ENCODE measurements at places on chromosomes 7 and 10.

- DNase-seq: no peak
Observed at GRCh38 chr10:94069884-94070283, 76.2 kb downstream of the PLCE1 start.

- DNase-seq: no peak
Observed at GRCh38 chr10:46018453-46019176, 11.8 kb downstream of the NCOA4 start.

DNA sequence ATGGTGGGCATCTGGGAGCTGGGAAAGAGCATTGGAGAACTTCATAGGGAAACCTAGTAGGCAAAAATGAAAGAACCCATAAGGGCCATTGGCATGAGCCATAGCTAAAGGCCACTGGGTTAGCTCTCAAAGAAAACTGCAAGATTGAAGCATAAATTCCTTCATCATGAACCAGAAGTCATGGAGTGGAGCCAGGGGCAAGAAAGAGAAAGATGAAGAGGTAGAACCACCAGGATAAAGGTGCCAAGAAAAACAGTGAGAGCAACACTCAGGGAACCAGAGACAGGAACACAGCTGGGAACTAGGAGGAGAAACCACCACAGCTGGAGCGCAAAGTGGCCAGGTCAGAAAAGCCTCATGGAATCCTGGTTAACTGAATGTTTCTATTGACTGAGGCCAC, 11.5 kb upstream of the SGMS1 start:
- no peak for DNase-seq

GRCh38 chr7:30072735-30073134, 44.5 kb downstream of the PLEKHA8 start:
- no peak for DNase-seq

- DNase-seq: no peak
Observed at GRCh38 chr7:27501001-27501400, 161.7 kb downstream of the HIBADH start.

DNA sequence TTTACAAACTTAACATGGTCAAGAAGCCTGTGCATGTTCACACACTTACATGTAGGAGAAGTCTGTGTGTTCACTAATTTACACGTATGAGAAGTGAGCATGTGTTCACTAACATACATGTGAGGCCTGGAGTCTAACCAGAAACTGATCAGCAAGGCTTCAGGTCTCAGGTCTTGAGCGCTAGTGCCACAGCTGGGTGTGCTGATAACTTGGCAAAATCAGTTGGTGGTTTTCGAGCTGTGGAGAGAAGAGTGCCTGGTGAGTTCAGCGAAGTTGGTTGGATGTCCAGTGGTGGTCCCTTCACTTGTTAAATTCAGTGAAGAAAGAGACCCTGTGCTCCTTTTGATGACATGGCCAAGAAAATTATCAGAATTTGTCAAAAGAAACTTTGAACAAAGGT, 98.7 kb downstream of the CELF2 start:
- no peak for DNase-seq

DNA sequence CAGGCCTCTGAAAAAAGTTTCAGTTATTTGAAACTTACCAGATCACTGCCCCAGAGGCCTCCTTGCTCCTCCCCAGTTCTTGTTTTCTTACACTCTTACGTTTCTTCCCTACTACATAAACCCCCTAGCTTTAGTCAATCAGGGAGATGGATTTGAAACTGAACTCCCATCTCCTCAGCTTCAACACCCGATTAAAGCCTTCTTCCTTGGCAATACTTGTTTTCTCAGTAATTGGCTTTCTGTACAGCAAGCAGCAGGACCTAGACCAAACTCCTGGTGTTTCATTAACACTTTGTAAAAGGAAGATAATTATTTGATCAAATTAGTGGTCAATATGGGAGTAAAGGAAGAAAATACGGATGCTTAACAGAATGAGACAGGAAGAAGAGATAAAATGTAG, 870.4 kb downstream of the PCDH15 start:
- no peak for DNase-seq

GRCh38 chr7:19963695-19964094, 190.3 kb upstream of the TMEM196 start:
- DNase-seq: no peak

- DNase-seq: no peak
Observed at GRCh38 chr10:86709396-86710185, 41.3 kb downstream of the LDB3 start.

GRCh38 chr10:50937230-50937907, 51.9 kb upstream of the A1CF start:
- DNase-seq: no peak

- DNase-seq: no peak
Observed at GRCh38 chr7:105256761-105257231, 131.9 kb downstream of the SRPK2 start.

DNA sequence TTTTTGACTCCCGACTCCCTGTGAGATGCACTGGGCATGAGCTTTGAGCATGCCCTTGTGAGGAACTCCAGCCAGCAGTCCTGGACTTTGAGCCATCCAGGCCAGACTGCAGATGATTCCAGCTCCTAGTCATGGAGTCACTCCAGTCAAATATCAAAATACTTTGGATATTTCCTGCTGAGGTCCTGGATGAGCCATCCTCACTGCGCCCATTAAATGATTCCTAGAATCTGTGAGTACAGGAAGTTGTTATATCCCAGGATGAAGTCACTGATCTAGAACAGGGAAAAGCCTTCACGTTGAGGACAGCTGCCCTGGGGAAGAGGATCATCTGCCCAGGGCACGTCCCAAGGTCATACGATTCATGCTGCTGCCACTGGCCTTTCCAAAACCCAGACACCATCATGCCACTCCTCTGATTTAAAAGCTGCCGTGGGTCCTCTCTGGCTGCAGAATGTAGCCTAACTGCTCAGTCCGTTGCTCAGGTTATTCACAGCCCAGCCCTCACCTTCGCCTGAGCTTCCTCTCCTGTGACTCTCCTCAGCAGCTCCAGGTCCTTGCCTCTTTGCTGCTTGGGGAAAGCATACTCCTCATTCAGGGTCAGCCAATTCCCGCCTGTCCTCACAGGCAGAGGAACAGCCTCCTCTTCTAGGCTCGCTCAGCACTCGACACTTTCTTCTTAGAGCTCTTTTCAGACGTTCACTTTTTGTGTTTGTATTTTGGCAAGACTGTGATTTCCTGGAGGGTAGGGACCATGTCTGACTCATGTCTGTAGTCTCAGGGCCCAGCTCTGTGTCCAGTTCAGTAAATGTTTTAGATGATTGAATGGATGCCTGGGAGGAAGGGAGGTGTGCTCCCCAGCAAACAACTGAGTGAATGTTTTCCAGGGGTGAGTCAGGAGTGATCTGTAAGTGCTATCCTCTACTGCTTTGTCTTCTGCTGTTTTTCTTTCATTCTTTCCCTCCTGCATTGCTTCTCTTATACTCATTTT, 157.8 kb downstream of the SNX10 start:
- no peak for DNase-seq

DNA sequence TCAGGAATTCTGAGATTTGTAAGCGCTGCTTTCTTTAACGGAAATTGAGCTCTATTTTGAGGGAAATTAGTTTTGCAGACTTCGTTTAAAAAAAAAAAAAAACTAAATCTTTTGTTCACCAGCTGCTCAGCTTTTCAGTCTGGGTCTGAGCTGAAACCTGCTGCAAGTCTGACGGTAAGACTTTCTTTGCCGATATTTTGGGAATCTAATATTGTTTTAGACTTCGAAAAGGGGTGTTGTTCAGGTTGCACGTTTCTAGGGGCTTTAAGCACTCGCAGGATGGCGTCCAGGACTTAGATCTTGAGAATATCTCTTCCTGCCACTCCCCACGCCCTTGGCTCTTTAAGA, 1.8 kb upstream of the MEOX2 start:
- no peak for DNase-seq

DNA sequence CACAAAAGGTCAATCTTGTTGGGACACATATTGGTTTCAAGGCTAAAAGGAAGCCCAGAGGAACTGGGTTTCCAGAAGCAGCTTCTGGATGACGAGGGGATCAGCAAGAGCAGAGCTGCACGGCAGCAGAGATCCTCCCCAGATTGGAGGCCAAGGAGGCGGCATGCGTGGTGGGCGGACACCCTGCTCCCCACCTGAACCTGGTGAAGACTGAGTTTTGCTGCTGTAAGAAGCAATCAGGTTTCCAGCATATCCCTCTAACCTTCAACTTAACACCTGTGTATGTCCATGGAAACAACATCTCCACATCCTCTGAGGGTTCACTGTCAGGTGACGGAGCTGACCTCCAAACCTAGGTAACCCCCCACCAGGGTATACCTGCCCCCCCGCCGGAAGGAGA, 35.1 kb downstream of the SLIT1 start:
- DNase-seq: no peak

DNA sequence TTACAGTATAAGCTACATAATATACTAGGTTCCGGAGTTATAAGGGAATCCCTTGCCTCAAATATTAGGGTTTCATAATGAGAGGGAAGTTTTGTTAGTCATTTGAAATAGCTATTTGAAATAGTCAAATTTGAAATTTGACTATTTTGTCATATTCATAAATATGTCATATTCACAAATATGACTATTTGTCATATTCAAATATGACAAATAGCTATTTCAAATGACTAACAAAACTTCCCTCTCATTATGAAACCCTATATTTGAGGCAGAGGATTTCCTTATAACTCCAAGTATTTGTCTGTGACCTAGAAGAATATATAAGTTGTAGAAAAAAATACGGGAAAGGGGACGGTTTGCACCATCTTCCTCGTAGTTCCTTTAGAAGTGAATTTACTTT, 76.6 kb downstream of the HDAC9 start:
- DNase-seq: no peak

- DNase-seq: no peak
Observed at GRCh38 chr7:69749372-69749979, 151.2 kb downstream of the AUTS2 start.

DNA sequence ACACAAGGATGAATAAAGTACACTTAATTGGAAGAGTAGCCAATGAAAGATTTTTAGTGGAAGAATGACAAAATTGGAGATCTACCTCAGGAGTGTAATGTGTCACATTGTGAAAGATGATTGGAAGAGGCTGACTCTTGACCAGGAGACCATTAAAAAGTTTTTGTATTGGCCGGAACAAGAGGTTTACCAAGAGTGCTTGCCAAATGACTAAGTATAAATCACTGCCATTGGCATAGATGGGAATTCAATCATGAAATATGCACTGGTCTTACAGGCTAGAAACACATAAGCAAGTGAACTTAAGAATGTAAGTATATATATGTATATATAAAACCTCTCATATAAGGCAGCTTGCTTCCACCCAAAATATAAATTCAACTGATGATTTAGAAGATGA, 58.7 kb upstream of the TFEC start:
- DNase-seq: no peak

- DNase-seq: no peak
Observed at GRCh38 chr7:17849504-17849903, 90.8 kb downstream of the SNX13 start.

DNA sequence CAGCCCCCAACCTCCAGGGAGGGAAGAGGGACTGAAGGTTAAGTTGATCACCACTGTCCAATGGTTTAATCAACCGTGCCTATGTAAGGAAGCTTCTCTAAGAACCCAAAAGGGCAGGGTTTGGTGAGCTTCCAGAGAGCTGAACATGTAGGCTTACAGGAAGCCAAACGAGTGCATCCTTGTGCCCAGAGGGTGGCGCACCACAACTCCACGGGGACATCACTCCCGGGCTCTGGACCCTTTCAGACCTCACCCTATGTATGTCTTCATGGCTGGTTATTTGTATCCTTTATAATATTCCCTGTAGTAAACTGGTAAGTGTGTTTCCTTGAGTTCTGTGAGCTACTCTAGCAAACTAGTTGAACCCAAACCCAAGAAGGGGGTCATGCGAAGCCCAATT, 11.5 kb upstream of the NFKB2 start:
- no peak for DNase-seq

- DNase-seq: no peak
Observed at GRCh38 chr10:100878291-100878910, 34.4 kb upstream of the SLF2 start.

DNA sequence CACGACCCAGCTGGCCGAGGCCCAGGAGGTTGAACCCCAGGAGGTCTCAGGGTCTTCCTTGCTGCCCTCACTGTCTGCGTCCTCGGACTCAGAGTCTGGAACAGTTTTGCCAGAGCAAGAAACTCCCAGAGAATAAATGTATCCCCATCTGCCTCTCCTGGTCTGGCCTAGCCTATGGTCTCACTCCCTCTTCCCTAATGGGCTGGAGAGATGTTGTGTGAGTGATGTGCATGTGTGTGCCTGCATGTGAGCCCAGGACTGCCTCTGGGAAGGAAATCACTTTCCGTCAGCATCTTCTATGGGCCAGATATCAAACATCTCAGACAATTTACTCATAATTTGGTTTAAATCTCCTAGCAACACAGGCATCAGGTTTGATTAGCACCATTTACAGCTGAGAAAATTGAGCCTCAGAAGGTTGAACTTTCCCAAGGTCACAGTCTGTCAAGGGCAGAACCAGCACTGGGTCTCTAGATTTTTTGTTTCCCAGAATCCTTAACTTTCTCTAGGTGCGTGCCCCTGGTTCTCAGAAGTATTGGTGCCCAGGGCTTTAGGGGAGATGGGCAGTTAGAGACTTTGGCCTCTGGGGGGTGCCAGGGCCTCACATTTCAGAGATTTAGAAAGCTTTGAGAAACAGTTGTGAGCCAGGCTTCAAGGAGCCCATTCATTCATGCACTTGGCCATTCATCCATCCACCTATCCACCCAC, 4.9 kb downstream of the TMEM270 start:
- no peak for DNase-seq

- no peak for DNase-seq
Observed at GRCh38 chr7:45033931-45034290, 33.9 kb downstream of the CCM2 start.

DNA sequence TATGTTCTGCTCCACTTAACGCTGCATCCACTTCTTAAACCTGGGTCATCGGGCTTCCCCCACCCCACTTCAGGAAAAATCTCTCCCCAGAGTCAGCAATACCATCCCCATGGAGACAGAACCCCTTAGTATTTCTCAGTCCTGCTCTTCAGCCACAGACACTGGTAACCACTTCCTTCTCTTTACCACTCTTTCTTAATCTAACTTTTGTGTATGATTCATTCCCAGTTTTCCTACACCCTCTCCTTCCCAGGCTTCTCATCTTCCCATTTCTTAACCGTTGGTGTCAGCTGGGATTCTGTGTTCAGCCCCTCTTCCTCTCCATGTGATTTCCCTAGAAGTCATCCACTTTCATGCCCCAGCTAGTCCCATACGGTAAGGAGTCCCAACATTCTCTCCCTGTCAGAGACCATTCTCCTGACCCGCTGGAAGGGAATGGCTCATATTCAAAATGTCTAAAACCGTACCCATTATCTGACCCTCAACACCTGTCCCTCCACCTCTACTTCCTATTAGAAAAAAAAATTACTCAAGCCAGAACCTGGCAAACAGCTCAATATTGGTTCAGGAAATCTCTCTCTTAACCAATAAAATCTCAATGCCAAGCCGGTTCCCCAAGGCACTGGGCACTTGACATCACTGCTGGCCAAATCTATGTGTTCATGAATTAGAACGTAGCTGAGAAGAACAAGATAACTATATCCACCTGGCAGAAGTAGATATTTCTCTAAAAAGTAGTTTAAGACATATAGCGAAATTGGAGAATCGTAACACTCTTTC, 89.4 kb downstream of the DGKI start:
- DNase-seq: no peak

Data from activated effector memory CD4-positive, alpha-beta T cell treated with Interleukin-2 at 50 U/mL for 16 hours (primary cell).